Progenitor cell of endocrine pancreas (in vitro differentiated cells): ENCODE measurements at places on chromosomes 11 and 22.

DNA sequence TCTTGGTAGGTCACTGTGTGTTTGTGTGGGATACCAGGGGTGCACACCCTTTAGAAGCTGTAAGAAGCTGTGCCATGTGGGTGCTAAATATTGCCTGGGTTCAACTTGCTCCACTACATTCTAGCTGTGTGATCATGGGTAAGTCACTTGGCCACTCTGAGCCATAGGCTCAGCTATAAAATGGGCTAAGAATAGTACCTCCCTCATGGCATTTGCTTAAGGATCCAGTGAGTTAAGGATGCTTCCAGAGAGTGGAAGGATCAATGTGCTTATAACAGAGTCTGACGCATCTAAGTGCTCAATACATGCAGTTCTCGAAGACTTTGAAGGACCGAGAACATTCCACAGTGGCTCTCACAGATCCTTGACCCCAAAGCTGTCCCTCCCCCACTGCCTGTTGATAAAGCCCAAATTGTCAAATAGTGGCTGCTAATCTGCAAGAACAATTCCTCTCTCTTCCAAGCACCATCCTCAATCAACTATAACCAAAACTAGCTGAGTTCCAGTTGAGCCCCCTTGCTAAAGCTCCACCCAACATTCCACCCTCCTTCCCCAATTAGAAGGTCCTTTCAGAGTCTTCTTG is 13.2 kb upstream of the TMPRSS6 start:
- DNase-seq, result no peak

GRCh38 chr11:70048279-70049024 is 29.7 kb upstream of the ANO1 start:
- DNase-seq, result no peak

DNA sequence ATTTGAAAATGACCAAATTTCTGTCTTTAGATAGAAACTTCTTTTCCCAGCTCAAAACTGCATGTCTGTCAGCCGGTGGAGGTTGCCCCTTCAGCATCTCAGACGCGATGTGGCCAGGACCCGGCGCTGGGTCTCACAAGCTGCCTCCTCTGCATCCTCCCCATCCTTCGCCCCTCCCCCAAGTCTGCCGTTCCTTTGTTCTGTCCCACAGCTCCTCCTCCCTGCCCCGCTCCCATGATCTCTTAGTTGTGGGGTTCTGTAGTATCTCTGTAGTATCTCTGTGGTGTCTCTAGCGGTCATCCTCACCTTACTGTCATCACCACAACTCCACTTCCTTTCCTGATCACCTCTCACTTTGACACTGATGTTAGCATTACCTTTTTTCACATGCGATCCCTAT is 49.9 kb downstream of the TRAF6 start:
- DNase-seq, result no peak

DNA sequence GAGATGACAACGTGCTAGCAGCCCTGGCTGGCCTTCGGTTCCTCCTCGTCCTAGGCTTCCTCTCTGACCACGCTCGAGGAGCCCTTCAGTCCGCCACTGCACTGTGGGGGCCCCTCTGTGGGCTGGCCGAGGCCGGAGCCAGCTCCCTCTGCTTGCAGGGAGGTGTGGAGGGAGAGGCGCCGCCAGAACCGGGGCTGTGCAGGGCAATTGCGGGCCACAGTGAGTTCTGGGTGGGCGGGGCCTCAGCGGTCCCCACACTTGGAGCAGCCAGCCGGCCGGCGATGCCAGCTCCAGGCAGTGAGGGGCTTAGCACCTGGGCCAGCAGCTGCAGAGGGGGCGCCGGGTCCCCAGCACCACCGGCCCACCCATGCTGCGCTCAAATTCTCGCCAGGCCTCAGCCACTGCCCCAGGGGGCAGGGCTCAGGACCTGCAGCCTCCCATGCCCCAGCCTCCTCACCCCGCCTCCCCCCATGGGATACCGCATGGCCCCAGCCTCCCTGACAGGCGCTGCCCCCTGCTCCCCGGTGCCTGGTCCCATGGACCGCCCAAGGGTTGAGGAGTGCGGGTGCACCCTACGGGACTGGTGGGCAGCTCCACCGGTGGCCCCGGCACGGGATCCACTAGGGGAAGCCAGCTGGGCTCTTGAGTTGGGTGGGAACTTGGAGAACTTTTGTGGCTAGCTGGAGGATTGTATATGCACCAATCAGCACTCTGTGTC is 399.4 kb downstream of the LUZP2 start:
- no peak for DNase-seq

GRCh38 chr11:17280494-17281127 is 4.1 kb downstream of the NUCB2 start:
- no peak for DNase-seq

GRCh38 chr22:33781411-33781810 is 138.9 kb downstream of the LARGE1 start:
- no peak for DNase-seq

- no peak for DNase-seq
These were observed 6.2 kb downstream of the SBF1 start for GRCh38 chr22:50468626-50469025.

- no peak for DNase-seq
These were observed 22.1 kb downstream of the SPATA19 start for GRCh38 chr11:133823211-133823610.

DNA sequence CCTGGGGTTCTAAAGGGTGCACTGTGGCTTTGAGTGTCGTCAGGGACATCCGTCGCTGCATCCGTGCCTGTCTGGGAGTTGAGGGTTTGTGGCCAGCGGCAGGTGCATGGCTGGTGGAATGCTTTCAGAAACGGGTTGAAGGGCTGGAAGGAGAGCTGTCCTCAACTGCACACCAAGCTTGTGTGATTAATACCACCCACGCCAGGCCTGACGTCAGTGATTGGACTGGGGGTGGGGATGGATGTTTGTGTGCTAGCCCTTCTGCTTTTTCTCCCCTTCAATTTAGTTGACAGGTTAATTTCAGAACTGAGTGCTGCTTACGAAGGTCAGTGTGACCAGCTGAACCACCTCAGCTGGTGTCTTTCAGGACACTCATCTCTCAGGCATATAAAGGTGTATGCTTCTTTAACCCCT is 3.2 kb upstream of the GAB2 start:
- no peak for DNase-seq

DNA sequence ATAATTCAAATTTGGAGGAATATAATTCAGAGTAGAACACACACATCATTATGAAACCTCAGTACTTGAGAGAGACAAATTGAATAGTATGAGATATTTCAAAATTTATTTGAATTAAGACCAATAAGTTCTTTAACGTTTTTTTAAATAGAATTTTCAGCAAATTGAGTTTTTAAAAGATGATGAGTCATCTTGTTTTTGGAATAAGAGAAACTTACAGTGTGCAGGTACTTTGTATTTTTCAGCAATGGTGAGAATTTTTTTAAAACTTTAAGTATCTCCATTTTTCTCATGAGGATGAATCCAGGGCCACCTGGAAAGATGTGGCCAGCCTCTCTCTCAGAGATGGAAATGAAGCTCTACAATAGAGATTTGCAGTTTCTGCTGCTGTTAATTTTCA is 1015.0 kb upstream of the TENM4 start:
- DNase-seq, result no peak

- DNase-seq, result no peak
These were observed 3.6 kb downstream of the LRFN4 start for GRCh38 chr11:66860449-66860831.

GRCh38 chr11:13942971-13943381 is 19.5 kb upstream of the SPON1 start:
- DNase-seq, result no peak
